SHP77 treated with DMSO at 0.1 percent for 48 hours (cell line): ENCODE measurements at places on chromosomes 5 and 9.
A peak's percentile ranks its signal among the peaks of the same experiment; 100 is the strongest.

- peak; percentile 54 for DNase-seq
Measured at GRCh38 chr5:74342948-74343682, 297.4 kb downstream of the ENC1 start.

- no peak for DNase-seq
Measured at GRCh38 chr5:123951582-123951977, 439.6 kb downstream of the CSNK1G3 start.

DNA sequence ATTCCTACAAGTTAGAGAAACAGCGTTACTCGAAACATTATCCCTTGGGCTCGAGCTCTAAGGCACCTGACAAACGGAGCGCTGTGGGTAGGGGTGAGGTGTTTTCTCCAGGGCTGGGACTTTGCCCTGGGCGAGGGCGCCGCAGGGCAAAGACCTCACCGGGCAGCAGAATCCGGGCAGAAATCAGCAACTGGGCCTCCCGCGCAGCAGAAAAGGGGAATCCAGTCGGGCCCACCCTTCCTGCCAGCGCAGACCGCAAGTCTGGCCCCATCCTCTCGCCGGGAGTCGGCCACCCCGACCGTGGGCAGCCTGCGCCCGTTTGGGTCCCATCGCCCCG lies 430 bp upstream of the MSH3 start:
- DNase-seq: no peak

DNA sequence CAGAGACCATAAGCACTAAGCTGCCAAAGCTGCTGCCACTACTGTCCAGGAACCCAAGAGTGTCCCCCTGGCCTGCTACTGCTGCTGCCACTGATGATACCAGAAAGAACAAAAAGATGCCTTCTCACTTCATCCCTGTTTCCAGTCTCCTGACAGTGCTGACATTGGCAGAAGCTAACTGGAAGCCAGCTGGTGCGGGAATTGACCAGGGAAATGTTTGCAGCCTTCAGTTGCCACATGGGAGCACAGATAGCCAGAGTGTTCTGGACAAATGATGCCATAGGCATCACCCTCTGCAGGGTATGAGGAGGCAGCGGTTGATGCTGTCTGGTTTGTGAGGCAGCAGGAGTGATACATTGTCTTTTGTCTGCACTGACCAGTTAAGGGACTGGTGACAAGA lies 258.4 kb downstream of the ZSWIM6 start:
- DNase-seq: no peak

DNA sequence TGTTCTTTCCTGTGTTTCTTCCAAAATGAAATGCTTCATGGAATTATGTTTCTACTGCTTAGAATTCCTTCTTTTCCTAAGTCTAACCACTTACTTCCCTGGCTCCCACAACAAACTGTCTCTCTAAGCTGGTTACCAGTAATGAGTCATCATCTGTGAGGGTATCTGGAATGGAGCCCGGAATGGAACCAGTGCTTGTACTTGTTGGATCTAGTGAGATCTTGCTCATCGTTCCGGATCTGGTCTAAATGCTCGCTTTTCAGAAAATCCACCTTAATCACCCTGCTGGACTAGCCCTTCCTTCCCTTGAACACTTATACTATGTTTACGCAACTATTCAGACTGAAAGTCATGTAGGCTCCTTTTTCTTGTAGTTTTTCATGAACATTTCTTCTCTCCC lies 184.8 kb downstream of the PBX3 start:
- no peak for DNase-seq

- DNase-seq: no peak
Measured at GRCh38 chr5:98997000-98997399, 68.2 kb upstream of the CHD1 start.

DNA sequence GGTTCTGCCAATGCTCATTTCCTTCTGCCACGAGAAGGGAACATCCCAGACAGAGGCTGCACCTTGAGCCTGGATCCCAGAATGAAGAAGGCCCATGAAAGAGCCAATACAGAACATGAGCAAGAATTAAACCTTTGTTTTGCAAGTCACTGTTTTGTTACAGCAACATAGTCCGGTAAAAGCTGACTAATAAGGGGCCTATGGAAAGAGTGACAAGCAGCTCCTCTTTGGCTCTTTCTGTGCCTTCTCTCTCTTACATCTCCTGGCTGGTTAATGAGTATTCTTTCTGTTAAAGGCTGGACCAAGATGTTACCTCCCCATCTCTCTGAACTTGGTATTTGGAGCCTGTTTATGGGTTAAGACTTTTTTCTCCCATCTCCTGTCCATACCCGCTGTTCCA lies 10.8 kb downstream of the GFRA3 start:
- no peak for DNase-seq

DNA sequence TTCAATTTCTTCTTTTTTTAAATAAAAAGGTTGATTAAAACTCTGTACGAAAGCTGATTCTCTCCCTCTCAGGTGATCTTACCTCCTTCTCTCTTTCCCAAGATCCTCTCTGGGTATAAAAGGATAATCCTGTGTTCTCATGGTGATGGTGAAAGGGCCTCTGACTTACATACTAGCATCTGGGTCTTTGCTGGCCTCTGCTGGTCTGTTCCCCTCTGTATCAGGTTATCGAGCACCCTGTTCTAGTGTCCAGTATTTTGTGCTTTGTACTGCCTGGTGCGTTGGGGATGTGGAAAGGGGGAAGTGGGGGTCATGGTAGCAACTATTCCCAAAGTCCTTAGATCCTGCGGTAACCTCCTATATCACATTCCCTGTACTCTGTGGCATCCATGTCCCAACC lies 328.9 kb downstream of the NR2F1-AS1 start:
- no peak for DNase-seq

GRCh38 chr5:66848749-66849641 lies 252.8 kb downstream of the MAST4 start:
- no peak for DNase-seq

DNA sequence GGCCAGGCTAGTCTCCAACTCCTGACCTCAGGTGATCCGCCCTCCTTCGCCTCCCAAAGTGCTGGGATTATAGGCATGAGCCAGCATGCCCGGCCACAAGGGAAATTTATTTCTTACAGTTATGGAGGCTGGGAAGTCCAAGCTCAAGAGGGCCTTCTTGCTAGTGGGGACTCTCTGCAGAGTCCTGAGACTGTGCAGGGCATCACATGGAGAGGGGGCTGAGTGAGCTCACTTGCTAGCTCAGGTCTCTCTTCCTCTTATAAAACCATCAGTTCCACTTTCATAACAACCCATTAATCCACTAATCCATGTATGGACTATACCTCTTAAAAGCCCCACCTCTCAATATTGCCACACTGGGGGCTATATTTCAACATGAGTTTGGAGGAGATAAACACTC lies 5.1 kb upstream of the SPIN1 start:
- DNase-seq: no peak

DNA sequence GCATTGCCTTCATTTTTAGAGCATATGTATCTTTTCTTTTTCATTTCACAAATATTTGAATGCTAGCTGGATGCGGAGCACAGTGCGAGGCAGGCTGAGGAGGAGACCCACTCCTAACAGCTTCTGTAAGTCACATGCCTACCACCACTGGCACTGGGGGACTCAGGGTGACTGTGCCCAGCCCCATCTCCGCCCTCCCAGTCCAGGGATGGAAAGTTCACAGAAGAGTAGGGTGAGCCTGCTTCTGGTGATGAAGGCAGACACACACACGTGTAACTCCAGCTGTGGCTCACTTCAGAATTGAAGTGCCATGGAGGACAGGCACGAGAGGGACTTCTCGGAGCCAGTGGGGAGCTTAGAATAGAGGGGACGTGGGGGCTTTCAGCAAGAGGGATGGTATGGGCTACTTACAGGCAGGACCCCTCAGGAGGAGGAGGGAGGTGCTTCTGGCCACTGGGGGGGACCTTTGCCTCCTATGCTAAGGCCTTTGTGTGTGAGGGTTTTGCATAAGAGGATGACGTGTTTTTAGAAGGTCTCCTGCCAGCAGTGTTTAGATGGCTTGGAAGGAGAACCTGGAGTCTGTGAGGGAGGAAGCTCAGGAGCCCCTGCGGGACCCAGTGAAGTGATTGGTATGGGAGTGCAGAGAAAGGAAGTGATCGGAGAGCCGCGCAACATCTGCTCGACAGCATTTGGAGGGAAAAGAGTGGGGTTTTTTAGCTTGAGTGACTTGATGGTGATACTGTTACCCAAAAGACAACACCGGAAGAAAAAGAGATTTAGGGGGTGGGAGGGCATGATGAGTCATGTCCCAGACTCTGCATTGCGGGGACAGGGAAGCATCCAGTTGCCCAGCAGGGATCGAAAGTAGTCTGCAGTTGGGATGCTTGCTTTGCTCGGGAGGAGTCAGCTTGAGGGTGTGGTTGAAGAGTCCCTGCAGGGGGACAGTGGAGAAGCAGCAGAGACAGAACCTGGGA lies 163.5 kb upstream of the OTULINL start:
- no peak for DNase-seq

- no peak for DNase-seq
Measured at GRCh38 chr5:96259151-96259772, 173.8 kb downstream of the PCSK1 start.

DNA sequence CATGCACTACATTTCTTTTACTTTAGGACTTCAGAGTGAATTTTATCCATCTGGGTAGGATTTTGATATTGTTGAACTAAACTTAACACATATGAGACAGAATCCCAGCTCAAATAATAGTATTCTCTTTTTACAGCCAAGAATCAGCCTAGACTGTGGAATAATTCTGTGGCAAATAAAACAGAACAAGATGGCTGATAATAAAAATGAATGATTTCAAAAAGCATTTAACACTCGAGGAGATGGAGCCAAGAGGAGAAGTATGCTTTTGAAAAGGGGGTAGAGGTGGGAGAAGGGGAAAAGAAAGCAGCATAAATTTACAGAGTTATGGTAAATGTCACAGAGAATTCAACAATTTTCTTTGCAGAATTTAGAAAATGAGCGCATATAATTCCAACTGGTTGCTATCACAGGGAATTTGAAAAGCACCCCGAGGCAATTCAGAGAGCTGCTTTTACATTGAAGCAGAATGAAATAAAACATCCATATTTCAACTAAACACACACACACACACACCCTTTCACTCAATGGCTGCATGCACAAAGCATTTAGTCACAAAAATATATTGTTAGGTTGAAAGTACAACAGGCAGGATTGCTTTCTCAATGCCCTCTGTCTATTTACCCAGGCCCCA lies 60.2 kb upstream of the DMAC1 start:
- DNase-seq: no peak

DNA sequence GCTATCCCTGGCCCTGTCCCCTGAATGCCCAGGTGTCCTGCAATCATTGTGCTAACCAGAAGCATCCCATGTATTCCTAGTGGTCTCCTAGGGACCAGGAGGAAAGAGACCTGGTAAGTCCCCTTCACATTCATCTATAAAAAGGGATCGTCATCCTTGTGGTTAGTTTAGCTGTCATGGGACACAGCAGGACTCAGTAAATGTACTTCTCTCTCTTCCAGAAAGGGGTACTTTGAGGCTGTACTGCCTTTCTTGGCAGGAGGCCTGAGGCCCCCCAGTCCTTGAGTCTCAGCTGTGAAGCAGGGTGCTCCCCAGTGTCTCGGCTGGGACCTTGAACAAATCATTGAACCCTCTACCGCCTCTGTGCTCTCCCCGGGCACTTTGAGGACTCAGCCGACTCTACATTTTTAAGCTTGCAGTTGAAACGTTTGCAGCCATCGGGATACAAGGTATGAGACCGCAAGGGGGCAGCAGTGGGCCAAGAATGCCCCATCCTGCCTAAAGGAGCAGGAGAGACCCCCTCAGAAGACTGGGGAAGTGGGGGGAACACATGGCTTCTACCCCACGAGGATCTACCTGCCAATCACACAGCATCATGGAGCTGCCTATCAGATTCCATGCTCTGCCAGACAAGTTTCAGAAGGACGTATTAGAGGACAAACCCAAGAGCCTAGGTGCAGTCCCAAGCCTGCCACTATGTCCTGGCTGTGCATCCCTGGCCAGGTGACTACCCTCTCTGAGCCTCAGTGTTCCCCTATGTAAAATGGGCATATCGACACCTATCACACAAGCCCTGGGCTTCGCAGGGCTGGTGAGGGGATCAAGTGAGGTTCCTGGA lies 2.4 kb upstream of the PHYKPL start:
- peak; percentile 3 for DNase-seq

GRCh38 chr5:75639535-75640311 lies 28.5 kb downstream of the ANKDD1B start:
- DNase-seq: no peak

GRCh38 chr5:79088507-79088906 lies 18.9 kb downstream of the BHMT2 start:
- no peak for DNase-seq

DNA sequence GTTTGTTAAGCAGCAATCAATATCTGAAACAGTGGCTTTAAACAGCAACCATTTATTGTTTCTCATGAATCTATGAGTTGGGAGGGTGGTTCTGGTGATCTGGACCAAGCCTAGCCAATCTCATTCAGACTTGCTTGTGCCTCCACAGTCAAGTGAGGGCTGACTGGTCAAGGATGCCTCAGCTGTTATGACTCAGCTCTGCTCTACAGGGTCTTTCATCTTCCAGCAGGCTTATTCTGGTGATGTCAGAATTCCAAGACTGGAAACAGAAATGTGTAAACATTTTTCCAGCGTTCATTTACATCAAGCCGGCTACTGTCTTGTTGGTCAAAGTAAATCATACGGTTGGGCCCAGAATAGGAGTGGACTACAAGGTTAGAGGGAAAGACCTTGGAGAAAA lies 2.5 kb upstream of the PIP5K1B start:
- DNase-seq: no peak

GRCh38 chr9:6409811-6410210 lies 3.2 kb upstream of the UHRF2 start:
- no peak for DNase-seq

GRCh38 chr9:29006628-29007027 lies 1433.3 kb upstream of the C9orf72 start:
- peak; percentile 30 for DNase-seq

DNA sequence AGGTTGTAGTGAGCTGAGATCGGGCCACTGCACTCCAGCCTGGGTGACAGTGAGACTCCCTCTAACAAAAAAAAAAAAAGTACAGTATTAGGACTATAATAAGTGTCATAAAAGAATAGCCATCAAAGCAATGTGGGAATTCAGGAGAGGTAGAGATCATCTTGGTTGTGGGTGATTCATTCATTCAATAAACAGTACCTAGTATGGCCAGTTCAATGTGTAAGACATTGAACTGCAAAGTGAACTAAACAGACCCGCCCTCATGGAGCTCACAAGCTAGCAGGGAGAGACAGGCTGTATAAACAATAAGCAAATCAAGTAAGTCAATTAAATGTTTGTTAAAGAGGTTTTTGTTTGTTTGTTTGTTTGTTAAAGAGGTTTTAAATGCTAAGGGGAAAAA lies 146.1 kb upstream of the RANBP3L start:
- DNase-seq: no peak

DNA sequence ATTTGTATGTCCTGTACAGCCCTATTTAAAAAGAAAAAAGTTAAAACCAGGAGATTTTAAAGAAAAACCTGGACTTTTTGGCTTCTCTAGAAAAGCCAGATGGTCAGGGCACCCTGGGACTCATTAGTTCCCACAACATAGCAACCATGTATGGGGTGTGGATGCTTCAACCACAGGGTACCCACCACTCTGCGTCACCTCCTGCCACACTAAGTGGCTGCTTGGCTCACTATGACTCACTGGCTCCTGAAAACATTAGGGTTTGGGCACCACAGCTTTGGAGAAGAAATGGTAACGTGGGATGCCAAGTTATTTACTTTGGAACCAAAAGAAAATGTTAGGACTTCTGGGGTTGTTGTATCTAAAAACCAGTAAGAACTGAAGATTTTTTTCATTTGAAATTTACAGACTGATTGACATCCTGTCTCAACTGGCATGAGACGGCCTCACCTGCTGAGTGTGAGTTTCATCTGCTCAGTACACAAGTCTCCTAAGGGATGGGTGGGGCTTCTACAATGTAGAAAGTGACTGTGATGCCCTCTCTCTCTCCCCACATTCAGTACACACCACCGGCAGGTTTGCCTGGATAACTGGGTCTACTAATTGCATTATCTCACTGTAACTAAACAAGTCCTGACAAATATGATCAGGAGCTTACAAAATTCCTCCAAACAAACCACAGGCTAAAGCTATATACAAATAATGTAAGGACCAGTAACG lies 103.9 kb downstream of the ESM1 start:
- no peak for DNase-seq
